ENCODE measurements at places on chromosomes 6 and 20.

- no peak for DNase-seq
Observed at GRCh38 chr6:166713434-166714186, 86.6 kb upstream of the RPS6KA2 start.

DNA sequence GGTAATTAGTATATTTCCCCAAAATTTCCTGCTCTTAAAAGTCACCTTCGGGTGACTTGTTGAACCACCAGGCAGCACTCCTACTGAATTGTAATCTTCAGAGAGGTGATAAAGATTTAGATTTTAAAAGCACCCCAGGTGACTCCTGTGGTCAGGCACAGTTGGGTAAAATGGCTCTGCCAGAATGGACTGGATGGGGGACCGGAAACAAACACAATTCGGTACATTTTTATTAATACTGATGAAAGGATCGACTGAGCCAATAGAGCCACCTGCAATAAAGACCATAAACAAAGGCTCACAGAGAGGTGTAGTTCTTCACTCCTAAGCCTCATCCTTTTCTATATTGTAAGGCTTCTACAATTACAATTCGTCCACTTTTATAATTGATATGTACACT, 19.6 kb upstream of the FAM83C start:
- DNase-seq = no peak

GRCh38 chr6:143127941-143128680, 67.4 kb downstream of the AIG1 start:
- no peak for DNase-seq

- no peak for DNase-seq
Observed at GRCh38 chr20:47791084-47791599, 5.9 kb upstream of the SULF2 start.

GRCh38 chr6:113094779-113095178, 747.6 kb downstream of the RFPL4B start:
- DNase-seq = no peak

DNA sequence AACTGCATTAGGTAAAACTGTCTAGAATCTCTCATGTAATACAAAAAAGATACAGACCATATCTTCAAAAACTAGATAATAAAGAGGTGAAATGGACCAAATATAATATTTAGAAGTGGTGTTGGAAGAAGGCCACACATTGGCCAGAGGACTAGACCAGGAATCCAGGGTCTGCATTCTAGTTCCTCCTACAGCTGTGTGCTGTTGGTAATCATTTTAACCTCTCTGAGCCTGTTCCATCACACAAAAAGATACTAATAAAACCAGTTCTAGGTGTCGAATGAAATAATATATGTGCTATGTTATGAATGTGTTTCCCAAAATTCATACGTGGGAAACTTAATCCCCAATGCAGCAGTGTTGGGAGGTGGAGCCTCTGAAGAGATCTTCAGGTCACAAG, 111.6 kb upstream of the RREB1 start:
- no peak for DNase-seq

DNA sequence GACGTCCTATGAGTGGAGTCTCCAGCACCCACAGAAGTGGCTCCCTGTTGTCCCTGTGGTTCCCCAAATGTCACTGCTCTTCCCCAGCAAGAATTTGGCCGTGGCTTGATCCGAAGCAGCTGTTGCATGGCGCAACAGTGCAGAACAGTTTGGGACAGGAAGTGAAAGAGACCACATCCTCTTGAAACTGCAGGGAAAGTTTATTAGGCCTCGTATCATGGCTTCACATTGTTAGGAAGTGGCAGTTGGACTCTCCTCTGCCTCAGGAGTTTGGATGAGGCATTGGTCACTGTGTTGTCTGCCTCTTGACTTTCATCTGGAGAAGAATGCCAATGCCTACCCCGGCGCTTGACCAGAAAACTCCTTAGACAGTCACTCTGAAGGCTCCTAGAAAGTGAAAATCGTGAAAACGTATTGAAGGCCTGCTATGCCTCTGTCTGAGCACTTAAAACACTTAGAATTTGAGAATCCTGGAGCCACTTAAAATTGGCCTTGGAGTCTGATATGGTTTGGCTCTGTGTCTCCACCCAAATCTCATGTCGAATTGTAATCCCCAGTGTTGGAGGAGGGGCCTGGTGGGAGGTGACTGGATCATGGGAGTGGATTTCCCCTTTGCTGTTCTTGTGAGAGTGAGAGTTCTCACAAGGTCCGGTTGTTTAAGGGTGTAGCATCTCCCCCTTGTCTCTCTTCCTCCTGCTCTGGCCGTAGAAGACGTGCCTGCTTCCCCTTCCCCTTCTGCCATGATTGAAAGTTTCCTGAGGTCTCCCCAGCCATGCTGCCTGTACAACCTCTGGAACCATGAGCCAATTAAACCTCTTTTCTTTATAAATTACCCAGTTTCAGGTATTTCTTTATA, 334.9 kb upstream of the JARID2 start:
- DNase-seq = no peak

- no peak for DNase-seq
Observed at GRCh38 chr6:45687570-45687969, 309.8 kb upstream of the SUPT3H start.

- DNase-seq = peak; percentile 56
Observed at GRCh38 chr6:18990059-18990978, 603.2 kb downstream of the RNF144B start.

GRCh38 chr20:31739550-31739977, 474 bp downstream of the TPX2 start:
- DNase-seq = no peak

GRCh38 chr6:4606821-4607704, 169.1 kb upstream of the CDYL start:
- DNase-seq = no peak

DNA sequence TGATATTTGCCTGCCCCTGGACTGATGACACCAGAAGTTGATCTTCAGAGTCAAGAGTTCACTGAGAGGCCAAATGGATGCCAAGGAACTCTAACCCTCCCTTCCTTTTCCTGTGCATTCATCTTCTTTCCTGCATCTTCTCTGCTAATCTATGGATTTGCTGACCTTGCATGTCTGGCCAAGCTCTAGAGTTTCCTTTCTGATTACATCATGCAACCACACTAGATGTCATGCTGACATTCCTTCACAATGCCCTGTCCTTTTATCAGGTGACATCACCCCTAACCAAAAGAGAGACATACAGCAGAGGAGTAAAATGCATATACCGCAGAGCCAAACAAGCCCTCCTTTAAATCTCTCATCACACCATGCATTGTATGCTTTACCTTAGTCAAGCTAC, 487.6 kb downstream of the TFAP2A start:
- no peak for DNase-seq

GRCh38 chr6:120735641-120736040, 598.6 kb downstream of the TBC1D32 start:
- no peak for DNase-seq

DNA sequence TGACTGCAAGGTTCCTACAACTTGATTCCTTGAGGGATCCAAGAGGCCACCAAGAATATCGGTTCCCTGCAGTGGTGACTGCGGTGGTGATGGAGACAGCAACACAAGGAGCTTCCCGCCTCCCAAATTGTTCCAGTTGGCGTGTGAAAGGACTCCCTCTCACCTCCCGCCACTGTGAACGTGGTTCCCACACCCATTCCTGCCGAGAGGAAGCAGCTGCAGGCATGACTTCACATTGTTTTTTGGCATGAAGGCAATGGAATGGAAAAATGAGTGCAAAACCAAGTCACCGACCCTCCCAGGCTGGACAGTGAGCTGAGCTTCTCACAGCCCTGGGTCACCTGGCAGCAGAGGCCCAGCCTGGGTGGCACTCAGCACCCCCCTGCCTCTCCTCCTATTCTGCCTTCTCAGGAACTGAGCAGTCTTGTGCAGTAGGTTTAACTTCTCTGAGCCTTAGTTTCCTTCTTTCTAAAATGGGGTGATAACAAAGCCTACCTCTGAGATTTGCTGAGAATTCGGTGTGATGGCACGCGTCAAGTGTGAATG, 75.0 kb downstream of the CNKSR3 start:
- DNase-seq = no peak

- no peak for DNase-seq
Observed at GRCh38 chr6:168584249-168584648, 143.3 kb downstream of the SMOC2 start.

GRCh38 chr6:33707771-33708170, 3.7 kb downstream of the UQCC2 start:
- no peak for DNase-seq

DNA sequence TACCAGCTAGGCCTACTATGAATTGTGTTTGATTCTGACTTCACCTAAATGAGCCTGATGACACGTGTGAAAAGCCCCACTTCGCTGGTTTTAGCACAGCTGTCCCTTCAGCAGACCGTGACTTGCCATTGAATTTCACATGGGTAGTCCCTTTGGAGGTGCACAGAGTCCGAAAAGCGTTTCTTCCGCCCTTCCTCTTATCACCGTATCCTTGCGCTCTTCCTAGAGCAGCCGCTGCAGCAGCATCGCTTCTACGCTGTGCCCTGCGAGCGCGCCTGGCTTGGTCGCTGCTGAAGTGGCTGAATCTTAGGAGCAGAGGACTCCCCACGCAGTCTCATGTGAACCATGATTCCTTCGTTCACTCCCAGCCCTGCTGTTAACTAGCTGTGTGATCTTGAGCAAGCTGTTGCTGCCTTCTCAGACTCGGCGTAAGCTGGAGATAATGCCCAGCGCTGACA, 127.0 kb downstream of the PACRG start:
- no peak for DNase-seq

- DNase-seq = no peak
Observed at GRCh38 chr6:157951828-157952227, 29.8 kb upstream of the SYNJ2 start.

DNA sequence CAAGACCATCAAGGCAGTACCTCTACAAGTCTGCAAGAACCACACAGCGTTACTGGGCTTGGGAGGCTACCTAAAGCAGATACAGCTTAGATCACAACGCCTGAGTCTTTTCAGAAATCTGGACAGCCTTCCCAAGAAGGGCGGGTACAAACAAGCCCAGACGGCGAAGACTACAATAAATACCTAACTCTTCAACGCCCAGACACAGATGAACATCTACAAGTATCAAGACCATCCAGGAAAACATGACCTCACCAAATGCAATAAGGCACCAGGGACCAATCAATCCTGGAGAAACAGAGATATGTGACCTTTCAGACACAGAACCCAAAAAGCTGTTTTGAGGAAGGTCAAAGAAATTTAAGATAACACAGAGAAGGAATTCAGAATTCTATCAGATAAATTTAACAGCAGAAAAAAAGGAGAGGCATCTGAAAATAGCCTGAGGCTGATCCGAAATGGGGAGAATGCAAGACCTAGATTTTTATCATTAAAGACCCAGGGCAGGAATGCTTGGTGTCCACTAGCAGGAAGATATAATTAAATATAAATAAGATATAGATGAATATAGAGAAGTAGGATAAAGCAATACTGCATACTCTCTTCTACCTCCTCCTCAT, 131.7 kb upstream of the COL21A1 start:
- no peak for DNase-seq

- DNase-seq = no peak
Observed at GRCh38 chr6:169976301-169977081, 225.1 kb downstream of the ERMARD start.

DNA sequence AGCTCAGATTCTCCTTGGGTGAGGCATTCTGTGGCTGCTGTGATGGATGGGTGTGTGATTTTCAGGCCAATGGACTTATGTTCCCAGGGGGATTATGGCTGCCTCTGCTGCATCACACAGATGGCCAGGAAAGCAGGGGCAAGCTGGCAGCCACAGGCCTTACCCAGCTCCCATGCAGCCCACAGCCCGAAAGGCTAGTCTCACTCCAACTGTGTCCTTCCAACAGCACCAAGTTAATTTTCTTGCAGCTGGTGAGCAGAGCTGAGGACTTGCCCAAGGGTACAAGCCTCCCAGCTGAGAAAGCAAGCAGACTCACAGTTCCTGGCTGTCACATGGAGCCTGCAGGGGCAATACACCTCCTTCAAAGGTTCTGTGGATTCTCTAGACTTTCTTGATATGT, 155.2 kb upstream of the KHDRBS2 start:
- DNase-seq = no peak

GRCh38 chr6:138965971-138966370, 22.1 kb downstream of the REPS1 start:
- DNase-seq = no peak

- DNase-seq = no peak
Observed at GRCh38 chr20:34350095-34350494, 13.0 kb upstream of the ITCH start.

DNA sequence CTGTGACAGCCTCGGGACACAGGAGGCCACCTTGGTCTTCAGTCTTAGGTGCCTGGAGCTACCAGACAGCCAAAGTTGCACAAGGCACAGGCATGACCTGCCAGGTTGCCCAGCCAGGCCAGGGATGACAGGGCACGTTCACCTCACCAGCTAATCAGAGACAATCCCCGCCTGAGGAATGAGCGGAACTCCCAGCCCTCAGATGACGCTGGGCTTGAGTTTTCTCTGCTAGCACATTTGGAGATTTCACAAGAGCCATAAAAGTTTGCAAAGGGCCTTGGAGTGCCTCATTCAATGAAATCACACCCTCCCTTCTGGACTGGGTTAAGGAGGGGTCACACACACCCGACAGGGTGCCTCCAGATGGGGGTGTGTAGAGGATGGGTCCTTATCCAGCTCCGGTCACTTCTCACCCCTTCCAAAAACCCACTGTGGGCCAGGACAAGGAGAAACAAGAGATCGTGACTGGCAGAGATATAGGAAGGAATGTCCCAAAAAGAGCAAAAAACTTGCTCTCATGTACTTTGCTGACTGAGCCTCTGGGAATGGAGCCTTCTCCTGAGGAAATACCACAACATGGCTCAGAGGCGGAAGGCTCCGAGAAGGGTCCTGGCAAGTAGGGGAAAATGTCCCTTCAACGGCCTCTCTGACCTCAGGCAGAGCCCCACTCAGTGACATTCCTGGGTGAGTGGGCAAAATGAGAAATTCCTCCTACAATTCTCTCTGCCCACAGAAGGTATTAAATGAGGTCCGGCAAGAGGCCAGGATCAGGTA, 121.6 kb downstream of the ISM1 start:
- no peak for DNase-seq

GRCh38 chr6:33050014-33050810, 23.2 kb downstream of the HLA-DPA1 start:
- DNase-seq = no peak

GRCh38 chr6:125797886-125798444, 7.2 kb downstream of the NCOA7 start:
- no peak for DNase-seq

- no peak for DNase-seq
Observed at GRCh38 chr20:35562541-35563110, 20.7 kb downstream of the ERGIC3 start.

Measured in stimulated activated CD4-positive, alpha-beta T cell treated with anti-CD3 and anti-CD28 coated beads, Interleukin-2, amount 100 ng/mL, for 24 hours (primary cell).